Endothelial cell of umbilical vein (primary cell): ENCODE measurements at places on chromosomes 2 and 18.

DNA sequence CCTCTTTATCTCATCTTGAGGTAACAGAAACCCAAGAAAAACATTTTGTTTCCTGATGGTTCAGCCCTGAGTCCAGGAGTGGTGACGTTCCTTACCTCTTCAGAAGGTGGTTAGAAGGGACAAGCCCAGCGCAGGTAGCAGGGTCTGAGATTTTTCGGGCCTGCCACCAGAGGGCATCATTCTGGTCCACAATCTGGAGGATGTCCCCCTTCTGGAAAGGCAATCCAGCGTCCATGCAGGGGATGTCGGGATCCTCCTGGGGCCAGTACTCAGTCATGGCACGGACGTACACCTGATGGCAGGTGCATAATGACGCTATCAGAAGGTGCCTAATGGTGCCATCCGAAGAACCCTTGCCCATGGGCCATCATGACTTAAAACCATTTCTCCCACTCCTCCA lies 17.7 kb downstream of the MPP4 start:
- H3K36me3 ChIP-seq, result no peaks in the 10 kb centered on the region
- no peaks in the 10 kb centered on the region for H3K27me3 ChIP-seq
- peak; percentile 38 for DNase-seq
- no peaks in the 10 kb centered on the region for H3K4me1 ChIP-seq

GRCh38 chr2:184363213-184363612 lies 235.1 kb upstream of the ZNF804A start:
- H3K36me3 ChIP-seq, result no peaks in the 10 kb centered on the region
- no peak overlapping the region for H3K4me3 ChIP-seq
- no peak overlapping the region for H3K27ac ChIP-seq
- H3K27me3 ChIP-seq, result no peaks in the 10 kb centered on the region
- H3K4me1 ChIP-seq, result no peaks in the 10 kb centered on the region

GRCh38 chr2:240812301-240812680 lies 7.7 kb downstream of the KIF1A start:
- no peaks in the 10 kb centered on the region for H3K27me3 ChIP-seq
- H3K4me3 ChIP-seq, result no peak overlapping the region
- DNase-seq, result no peak
- no peaks in the 10 kb centered on the region for H3K36me3 ChIP-seq

- no peaks in the 10 kb centered on the region for H3K27me3 ChIP-seq
- H3K36me3 ChIP-seq, result no peaks in the 10 kb centered on the region
- H3K4me3 ChIP-seq, result no peak overlapping the region
- no peak for DNase-seq
- no peaks in the 10 kb centered on the region for H3K4me1 ChIP-seq
- H3K27ac ChIP-seq, result no peak overlapping the region
Observed at GRCh38 chr18:29434650-29435049, 1257.7 kb upstream of the CDH2 start.

DNA sequence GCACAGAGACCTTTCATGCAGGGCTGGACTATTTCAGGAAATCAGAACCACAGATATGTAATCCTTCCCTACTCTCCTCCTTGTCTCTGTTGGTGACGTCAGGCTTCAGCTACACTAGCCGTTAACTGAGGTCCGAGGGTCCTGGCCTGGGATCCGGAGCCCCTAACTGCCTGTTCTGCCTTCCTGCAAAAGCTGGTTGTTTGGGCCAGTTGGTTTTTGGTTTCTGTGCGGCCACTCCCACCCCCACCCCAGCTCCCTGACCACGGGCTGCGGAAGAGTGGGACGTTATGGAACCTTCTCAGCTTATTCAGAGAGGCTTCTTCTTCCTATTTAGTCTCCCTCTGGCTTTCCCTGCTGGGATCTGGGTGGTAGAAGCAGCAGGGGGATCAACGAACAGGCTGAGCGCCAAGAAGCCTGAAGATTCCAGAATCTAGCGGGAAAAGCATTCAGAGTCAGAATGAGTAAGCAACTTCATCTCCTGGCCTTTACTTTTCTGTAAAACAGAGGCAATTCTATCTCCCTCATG lies 49.3 kb upstream of the ROCK2 start:
- H3K4me3 ChIP-seq, result no peak overlapping the region
- DNase-seq, result no peak
- no peaks in the 10 kb centered on the region for H3K36me3 ChIP-seq
- peaks cover 10% of the 10 kb centered on the region for H3K4me1 ChIP-seq
- H3K27me3 ChIP-seq, result peaks cover 5% of the 10 kb centered on the region
- no peak overlapping the region for H3K27ac ChIP-seq

GRCh38 chr2:237686659-237687136 lies 59.3 kb downstream of the LRRFIP1 start:
- H3K27ac ChIP-seq, result peak overlapping the region; percentile 89
- DNase-seq, result peak; percentile 82

DNA sequence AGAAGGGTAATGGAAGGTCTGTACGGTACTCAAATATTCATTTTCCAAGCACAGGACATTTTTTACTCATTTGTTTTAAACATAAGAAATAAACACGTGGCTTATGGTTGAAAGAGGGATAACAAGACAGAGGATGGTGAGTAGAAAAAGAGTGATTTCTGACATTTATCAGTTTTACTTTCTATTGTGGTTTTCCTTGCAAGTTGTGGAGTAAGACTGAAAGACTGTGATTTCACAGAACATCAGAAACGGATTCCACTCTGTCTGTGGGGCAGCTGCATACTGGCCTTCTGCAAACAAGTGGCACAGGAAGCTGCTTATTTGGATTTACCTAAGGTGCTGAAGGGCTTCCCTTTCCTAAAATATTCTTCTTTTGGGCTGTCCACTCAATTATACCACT lies 122.2 kb upstream of the ITGB6 start:
- no peaks in the 10 kb centered on the region for H3K36me3 ChIP-seq
- H3K27me3 ChIP-seq, result no peaks in the 10 kb centered on the region
- no peak overlapping the region for H3K4me3 ChIP-seq
- no peak for DNase-seq

- H3K36me3 ChIP-seq, result no peaks in the 10 kb centered on the region
- H3K27me3 ChIP-seq, result peaks cover 3% of the 10 kb centered on the region
- H3K27ac ChIP-seq, result no peak overlapping the region
- H3K4me3 ChIP-seq, result no peak overlapping the region
Observed at GRCh38 chr2:217147818-217148217, 288.0 kb upstream of the TNP1 start.

DNA sequence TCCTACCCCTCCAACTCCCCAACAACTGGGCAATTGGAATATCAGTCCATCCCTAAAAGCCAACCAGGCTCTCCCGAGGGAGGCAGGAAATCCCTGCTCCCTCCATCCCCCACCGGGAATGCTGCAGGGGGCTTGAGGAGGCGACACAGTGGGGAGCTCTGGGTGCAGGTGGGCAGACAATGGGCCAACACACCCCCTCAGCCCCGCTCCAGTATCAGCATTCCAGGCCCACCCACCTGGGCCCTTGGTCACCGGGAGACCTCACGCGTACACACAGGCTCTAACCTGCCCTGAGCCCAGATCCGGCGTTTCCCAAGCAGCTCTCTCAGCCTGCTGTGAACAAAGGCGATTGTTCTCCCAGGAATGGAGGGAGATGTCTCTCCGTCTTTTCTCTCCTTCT lies 37.6 kb upstream of the FZD7 start:
- no peak overlapping the region for H3K4me3 ChIP-seq
- DNase-seq, result no peak
- H3K36me3 ChIP-seq, result no peaks in the 10 kb centered on the region
- H3K27ac ChIP-seq, result no peak overlapping the region
- H3K27me3 ChIP-seq, result peaks cover 20% of the 10 kb centered on the region

GRCh38 chr18:31828613-31829012 lies 67.9 kb upstream of the SLC25A52 start:
- no peak for DNase-seq
- H3K27me3 ChIP-seq, result no peaks in the 10 kb centered on the region
- no peaks in the 10 kb centered on the region for H3K36me3 ChIP-seq

DNA sequence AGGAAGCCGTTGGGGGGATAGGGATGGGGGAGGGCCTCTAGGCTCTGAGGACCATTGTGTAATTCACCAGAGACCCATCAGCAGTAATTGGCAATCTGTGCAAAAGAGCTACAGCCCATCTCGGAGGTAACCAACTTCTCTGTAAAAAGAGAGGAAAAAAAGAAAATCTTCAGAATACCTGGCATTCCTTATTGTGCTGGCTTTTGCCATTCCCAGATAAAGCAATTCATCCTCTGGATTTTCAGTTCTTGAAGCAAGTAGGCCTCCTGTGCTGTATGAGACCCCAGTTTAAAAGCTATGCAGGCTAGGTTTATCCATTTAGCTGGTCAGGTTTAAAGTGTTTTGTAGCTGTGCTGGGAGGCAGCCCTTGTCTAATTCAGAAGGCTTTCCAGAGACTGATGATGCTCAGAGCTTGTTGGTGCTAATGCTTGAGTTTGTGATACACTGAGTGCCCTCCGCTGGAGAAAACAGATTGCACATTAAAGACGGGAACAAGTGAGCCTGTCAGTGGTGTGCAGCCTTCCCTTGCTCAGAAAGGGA lies at the start of gene LRRTM4:
Gene LRRTM4, minus strand, starts transcription at position 446 of the 540 bp plus-strand sequence.
- H3K4me3 ChIP-seq, result no peak within 1 kb of the TSS
- no peak for DNase-seq
- no peaks in the 10 kb centered on the region for H3K36me3 ChIP-seq
- no peaks in the 10 kb centered on the region for H3K4me1 ChIP-seq
- H3K27me3 ChIP-seq, result no peaks in the 10 kb centered on the region

GRCh38 chr18:46152436-46152807 lies 48.2 kb downstream of the HAUS1 start:
- no peaks in the 10 kb centered on the region for H3K27me3 ChIP-seq
- H3K27ac ChIP-seq, result no peak overlapping the region
- no peaks in the 10 kb centered on the region for H3K4me1 ChIP-seq
- H3K4me3 ChIP-seq, result no peak overlapping the region
- no peaks in the 10 kb centered on the region for H3K36me3 ChIP-seq
- DNase-seq, result no peak

DNA sequence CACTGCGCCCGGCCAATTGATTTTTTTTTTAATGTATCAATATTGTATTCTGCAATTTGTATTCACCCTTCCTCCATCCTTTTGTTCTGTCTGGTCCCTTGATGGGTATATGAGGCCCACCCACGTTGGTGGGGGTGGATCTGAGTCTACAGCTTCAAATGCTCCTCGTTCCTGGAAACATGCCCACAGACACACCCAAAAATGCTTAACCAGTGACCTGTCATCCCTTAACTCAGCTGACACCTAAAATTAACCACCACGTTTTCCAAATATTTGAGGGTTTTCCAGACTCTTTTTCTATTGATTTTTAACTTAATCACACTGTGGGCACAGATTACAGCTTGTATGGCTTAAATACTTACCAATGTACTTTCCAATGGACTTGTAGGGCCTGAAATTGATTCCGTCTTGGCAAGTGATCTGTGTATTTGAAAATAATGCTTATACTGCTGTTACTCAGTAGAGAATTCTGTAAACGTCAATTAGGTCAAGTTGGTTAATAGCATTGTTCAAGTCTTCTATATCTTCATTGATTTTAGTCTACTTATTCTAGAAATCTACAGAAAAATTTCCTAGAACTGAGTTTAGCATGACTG lies 34.4 kb upstream of the CYP27C1 start:
- no peak for DNase-seq
- no peaks in the 10 kb centered on the region for H3K27me3 ChIP-seq
- no peak overlapping the region for H3K27ac ChIP-seq

DNA sequence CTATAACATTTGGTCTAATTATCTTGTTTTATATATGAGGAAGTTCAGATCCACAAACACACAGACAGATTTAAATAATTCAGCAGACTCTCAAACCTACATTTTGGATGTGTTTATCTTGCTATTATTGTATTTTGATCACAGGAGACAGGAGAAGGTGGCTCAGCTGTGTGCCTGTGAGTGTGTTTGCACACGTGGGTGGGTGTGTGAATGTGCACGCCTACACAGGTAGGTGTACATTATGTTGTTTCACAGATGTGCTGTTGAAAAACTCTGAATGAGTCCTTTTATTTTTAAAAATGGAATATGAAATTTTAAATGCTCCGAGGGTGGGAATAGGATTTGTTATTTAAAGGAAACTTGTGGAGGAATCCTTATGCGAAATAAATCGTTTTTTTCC lies 183.4 kb downstream of the PRKCE start:
- H3K27ac ChIP-seq, result no peak overlapping the region

GRCh38 chr18:28716338-28716737 lies 539.4 kb upstream of the CDH2 start:
- no peaks in the 10 kb centered on the region for H3K27me3 ChIP-seq
- H3K27ac ChIP-seq, result no peak overlapping the region
- peaks cover 9% of the 10 kb centered on the region for H3K4me1 ChIP-seq

GRCh38 chr18:56678836-56679565 lies 27.8 kb downstream of the WDR7 start:
- no peaks in the 10 kb centered on the region for H3K27me3 ChIP-seq
- H3K36me3 ChIP-seq, result no peaks in the 10 kb centered on the region
- no peak for DNase-seq
- H3K4me1 ChIP-seq, result no peaks in the 10 kb centered on the region
- H3K27ac ChIP-seq, result no peak overlapping the region
- no peak overlapping the region for H3K4me3 ChIP-seq

- peaks cover 6% of the 10 kb centered on the region for H3K27me3 ChIP-seq
- H3K36me3 ChIP-seq, result no peaks in the 10 kb centered on the region
- no peak overlapping the region for H3K4me3 ChIP-seq
- no peak for DNase-seq
- H3K4me1 ChIP-seq, result no peaks in the 10 kb centered on the region
Observed at GRCh38 chr2:70391988-70392387, 90.1 kb upstream of the FAM136A start.

DNA sequence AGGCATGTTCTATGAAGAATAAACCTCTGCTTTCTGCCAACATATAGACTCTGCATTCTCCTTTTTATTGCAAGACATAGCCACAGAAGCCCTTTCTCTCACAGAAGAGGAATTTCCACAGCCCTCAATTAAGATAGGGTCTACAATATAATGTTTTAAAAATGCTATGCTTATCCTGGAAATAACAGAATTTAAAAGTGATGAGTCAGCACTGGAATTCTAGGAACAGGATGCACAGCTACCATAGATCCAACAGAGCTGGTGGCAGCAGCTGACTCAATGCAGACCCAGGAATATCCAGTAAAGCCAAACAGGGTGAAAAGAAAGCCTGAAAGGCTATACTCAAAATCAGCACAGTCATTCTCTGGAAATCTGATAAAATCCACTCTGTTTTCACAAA lies 866.9 kb downstream of the TRIB2 start:
- no peak overlapping the region for H3K4me3 ChIP-seq
- no peak overlapping the region for H3K27ac ChIP-seq
- H3K27me3 ChIP-seq, result no peaks in the 10 kb centered on the region

DNA sequence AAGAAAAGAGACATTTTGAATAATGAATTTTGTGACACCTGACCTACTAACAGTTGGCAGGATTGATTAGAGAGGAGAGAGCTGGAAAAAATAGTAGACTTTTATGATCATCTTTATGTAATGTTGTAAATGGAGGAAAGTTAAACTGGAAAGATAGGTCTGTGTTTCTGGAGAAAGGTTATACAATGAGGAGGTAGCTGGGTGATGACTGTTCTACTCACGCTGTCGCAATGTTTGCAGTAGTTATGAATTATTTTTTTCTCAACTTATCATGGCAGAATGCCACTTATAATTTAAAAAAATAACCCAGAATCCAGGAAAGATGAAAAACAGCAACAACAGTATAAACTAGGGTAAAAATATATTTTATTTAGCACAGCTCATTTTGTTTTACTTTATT lies 364.9 kb downstream of the SPAG16 start:
- no peaks in the 10 kb centered on the region for H3K27me3 ChIP-seq
- H3K27ac ChIP-seq, result no peak overlapping the region
- no peaks in the 10 kb centered on the region for H3K4me1 ChIP-seq
- H3K4me3 ChIP-seq, result no peak overlapping the region
